ENCODE measurements at places on chromosomes 16 and 17.

DNA sequence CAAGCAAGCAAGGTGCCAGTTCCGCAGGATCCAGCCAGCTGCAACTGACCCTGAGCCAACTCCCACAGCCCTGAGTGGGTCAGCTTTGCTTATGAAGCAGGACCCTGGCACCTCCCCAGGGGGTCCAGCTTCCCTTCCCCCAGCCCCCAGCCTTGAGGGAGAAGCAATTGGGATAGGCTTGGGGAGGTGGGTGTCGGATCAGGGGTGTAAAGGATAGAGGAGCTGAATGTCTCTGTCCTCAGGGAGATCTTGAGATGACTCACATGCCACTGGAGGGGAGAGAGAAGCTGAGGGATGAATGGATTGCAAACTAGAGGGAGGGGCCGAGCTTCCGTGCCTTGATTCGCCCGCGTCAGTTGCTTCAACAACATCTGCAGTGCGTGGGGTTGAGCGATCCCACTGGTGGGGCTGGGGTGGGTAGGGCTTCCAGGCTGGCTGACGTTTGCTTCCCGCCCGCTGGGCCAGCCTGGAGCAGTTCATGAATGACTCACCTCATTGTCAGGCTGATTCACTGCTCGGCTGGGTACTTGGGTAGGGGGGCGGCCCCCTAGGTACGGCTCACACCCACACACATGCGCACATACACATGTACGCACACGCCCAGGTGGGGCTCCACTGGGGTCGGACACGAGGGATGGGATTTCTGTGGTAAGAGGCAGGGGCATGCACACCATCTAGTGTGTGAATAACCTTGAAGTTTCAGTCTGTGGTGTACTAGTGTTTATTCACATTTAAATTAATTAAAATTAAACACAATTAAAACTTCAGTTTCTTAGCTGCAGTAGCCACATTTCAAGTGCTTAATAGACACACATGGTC, 3.6 kb upstream of the HROB start:
- DNase-seq: peak; percentile 23

DNA sequence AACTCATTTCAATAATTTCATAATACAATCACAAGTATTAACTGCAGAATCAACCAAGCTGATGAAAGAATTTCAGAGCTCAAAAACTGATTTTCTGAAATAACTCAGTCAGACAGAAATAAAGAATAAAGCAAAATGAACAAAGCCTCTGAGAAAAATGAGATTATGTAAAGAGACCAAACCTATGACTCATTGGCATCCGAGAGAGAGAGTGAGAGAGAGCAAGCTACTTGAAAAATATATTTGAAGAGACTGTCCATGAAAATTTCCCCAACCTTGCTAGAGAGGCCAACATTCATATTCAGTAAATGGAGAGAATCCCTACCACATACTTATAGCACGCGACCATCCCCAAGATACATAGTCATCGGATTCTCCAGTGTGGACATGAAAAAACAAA, 1376.4 kb downstream of the CDH11 start:
- no peak for DNase-seq

DNA sequence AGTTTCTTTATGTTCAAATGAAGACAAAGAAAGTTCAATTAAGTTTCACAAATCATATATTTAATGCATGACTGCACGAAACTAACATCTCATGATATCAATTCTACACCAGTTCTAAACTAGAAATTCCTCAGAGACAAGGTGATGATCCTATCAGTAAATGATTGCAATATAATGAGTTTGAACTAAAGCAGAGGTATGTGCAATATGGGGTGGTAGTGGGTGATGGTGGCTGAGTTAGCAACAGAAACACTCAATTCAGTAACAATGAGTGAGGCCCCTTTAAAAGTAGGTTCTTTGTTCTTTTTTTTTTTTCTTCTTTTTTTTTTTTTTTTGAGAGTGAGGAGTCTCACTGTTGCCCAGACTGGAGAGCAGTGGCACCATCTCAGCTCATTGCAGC, 1551.7 kb upstream of the GOT2 start:
- no peak for DNase-seq

DNA sequence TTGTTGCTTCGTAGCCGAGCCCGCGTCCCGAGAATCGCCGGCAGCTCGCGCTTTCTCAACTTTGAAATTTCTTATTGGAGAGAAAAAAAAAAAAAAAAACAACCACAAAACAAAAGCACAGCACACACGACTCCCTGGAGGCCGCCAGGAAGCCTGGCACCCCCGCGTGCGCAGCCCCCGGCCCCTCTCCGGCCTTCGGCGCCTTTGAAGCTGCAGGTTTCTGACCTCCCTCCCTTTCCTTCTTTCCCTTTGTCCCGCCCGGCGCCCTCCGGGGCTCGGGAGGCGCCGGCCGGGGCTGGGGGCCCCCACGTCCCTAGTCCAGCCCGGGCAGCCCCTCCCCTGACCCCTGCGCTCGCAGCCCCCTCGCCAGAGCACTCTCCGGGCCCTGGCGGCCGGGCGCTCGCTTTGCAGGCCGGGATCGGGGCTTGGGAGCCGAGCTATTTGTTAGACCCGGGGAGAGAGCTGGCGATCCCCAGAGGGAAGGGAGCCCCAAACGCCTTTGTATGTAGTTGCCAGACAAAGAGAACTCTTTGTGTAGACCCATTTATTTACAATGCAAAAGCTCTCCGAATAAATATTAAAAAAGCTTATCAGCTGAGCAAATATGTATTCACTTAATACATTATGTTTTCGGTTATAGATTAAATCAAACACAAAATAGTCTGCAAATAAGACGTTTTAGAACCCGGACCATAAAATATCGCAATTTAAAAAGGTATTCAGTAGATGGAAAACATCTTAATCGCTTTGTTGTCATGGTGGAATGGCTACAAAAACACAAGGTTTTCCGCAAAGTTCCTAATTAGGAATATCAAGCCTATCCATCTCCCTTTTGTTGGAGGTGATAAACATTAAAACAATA, 2.3 kb downstream of the BAHCC1 start:
- no peak for DNase-seq

GRCh38 chr17:3735515-3735914, 11.8 kb downstream of the HASPIN start:
- DNase-seq: no peak

Measured in hypothalamus (tissue), 51 donors.